ENCODE measurements at places on chromosomes 6 and 20.

GRCh38 chr20:33191484-33191883 is 23.5 kb downstream of the BPIFA2 start:
- DNase-seq: no peak

DNA sequence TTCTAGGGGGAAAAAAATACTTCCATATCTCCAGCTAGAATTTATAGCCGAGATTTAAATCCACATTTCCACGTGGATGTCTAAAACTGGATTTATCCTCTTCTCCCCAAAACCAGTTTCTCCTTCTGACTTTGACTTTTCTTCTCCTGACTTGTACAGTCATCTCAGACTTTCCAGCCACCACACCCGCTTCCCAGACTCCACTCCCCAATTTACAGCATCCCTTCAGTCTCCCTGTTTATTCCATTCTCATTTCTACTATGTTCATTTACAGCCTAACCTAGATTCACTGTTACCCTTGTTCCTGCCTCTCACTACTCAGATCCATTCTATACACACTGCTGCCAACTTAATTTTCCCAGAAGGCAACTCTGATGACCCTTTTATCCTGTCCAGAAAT is 224.8 kb downstream of the KHDC1L start:
- DNase-seq: no peak

DNA sequence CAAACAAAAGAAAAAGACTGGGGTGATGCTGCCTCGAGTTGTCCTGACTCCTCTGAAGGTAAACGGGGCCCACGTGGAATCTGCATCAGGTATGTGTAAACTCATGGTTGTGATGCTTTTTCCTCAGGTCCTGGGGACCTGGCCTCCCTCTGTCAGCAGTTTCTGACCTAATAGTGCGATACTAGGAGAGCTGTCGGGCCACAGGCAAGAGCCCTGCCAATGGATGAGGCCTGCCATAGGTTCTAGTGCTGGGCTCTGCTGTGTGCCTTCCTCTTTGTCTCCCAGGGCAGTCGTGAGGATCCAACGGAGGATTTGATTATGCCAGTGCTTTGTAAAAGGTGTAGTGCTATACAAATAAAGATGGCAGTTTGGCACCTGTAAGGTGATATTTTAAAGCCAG is 71.2 kb downstream of the ASXL1 start:
- no peak for DNase-seq

DNA sequence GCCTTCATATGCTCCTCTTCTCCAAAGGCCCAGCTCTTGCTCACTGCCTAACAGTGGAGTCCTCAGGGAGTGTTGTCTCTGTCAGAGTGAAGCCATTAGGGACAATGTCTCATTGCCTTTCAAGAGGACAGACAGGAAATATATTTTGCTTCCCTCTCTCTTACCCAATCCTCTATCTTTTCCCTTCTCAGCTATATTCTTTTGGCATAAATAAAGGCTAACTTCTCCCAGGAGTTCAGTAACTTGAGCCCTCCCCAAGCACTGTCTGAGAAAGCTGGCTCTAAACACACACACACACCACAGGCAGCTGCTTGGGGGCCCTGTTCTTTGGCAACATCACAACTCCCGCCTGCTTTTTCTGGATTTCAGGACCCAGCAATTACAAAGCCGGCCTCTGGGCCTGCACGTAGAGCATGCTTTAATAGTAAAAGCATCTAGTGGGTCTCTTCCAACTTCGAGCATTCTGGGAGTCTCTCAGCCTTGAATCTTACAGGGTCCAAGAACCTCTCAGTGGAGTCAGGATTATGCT is 34.7 kb upstream of the LAMA4 start:
- DNase-seq: peak; percentile 77

DNA sequence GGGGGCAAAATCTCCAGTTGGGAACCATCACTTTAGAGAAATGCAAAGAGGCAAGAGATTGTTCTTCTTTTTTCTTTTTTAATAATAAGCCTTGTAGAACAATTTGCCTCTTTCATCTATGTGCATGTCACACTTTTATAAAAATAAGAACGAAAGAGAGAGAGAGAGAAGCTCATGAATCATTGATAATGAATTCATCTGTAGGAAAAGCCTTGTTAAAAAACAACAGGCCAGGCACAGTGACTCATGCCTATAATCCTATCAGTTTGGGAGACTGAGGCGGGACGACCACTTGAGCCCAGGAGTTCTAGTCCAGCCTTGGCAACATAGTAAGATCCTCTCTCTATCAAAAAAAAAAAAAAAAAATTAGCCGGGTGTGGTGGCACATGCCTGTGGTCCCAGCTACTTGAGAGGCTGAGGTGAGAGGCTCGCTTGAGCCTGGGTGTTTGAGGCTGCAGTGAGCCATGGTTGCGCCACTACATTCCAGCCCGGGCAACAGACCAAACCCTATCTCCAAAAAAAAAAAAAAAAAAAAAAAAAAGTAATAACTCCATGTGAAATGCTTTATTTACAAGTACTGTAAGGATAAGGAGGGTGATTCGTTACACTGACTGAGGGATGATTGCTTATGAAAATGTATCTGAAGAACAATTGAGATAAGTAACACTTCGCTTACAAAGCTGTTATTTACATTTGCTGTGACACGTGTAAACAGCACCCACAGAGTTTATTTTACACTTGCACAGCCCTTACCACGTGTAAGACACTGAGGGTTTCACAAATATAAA is 6.0 kb downstream of the CCN5 start:
- DNase-seq: no peak

DNA sequence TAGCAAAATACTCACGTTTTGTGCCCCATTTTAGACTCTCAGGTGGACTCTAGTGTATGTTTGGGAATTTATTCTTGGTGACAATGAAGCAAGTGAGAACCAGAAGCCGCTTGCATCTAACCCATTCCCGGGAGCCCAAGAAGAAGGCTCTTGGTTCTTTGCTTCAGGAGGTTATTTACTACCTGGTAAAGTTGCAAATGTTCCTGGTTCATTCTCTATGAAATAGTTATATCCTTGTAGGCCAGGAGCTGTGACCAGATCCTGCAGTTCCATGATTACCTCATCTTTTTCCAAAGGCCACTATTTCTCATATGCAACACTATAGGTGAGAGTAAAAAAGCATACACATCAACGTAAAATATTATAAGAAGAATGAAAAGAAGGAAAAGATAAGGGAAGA is 60.9 kb upstream of the FABP7 start:
- no peak for DNase-seq

GRCh38 chr6:37667050-37667814 is 30.5 kb downstream of the MDGA1 start:
- DNase-seq: no peak

DNA sequence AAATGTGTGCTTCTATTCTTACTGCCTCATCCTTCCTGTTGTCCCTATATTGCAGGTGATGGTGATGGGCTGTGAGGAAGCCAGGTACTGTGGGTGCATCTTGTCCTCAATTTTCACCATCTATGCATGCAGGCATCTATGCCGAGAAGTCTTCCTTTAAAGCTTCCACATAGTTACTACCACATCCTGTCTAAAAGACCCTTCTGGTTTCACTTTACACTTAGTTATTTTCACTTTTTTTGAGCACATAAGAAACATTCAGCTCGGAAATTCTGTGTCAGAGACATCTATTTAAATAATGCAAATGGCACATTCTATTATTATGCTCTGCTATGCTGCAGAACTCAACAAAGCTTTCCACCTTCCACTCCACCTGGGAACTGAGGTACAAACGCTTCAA is 28.2 kb upstream of the FABP7 start:
- DNase-seq: no peak

- no peak for DNase-seq
These were observed 77.8 kb downstream of the CD164 start for GRCh38 chr6:109304284-109305015.

DNA sequence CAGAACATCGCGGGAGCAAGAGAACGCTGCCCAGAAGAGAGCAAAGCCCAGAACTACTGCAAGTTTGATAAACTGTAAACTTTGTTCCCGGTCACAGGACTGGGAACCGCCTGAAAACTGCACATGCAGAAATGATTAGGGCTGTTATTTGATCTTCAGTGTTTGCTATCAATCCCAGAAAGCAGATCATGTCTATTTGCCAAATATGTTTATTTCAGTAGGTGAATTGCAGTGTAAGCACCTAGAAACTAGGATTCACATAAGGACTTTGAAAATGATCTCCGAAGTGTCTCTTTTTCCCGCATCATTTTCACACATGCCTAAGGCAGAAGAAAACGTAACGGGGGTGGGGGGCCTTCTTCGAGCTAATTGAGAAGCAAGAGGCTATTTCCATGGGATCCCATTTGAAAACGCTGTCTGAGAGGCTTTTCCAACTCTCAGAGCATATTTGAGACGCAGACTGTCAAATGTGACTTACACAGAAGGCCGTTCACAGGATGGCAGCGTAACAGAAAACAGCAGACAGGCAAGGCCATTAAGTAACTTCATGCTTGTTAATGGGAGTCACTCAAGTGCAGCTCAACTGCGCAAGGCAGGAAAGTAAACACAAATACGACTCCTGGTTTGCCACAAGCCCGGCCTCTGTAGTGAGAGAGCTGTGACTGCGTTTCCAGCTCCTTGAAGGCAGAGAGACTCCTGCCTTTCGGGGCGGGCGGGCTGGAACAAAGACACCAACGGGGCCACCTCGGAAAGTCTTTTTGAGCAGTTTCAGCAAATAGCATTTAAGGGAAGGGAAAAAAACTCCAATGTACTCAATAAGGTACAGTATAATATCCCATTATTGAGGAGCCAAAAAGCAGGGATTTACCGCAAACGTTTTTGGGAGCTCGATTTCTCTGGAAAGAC is 144.7 kb upstream of the ZNF217 start:
- peak; percentile 66 for DNase-seq

DNA sequence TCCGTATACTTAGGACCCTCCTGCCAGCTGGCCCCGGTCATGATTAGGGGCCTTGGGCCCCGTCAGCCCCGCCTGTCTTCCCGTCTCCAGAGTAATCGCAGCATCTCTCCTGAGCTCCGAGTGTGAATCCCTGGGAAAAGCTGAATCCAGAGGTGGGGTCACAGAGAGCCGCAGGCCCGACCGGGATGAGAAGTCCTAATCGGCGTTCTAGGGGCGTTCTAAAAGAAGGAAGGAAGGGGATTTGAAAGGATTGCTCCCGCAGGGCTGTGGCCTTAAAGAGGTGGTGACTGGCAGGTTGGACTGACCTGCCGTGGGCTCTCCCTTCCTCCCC is 371 bp downstream of the HMGN4 start:
- no peak for DNase-seq

DNA sequence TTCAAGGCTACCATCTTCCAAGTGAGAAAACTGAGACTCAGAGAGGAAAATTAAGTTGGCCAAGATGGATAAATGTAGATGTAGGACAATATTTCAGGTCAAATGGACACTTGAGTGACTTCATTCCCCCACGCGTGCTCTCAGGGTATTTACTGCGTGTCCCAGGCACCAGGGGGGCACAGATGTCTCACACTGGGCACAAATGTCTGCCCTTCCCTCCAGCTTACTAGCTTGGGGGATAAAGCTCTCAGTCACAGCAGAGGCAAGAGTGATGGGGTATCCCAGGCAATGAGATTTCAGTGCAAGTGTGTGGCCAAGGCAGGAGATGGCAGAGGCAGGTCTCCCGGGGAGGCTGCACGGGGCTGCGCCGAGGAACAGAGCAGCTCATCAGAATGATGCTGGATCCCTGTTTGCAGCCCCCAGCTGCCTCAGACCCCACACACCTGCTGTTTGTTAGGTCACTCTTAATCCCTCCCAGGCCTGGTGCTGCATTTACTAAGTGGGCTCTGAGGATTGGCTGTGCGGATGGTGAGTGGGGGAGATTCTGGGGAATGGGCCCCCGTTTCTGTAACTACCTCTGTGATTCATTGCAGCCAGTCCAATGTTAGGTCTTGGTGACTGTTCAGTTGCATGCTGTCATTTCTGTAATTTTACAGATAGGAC is 44.1 kb downstream of the PTK7 start:
- no peak for DNase-seq

DNA sequence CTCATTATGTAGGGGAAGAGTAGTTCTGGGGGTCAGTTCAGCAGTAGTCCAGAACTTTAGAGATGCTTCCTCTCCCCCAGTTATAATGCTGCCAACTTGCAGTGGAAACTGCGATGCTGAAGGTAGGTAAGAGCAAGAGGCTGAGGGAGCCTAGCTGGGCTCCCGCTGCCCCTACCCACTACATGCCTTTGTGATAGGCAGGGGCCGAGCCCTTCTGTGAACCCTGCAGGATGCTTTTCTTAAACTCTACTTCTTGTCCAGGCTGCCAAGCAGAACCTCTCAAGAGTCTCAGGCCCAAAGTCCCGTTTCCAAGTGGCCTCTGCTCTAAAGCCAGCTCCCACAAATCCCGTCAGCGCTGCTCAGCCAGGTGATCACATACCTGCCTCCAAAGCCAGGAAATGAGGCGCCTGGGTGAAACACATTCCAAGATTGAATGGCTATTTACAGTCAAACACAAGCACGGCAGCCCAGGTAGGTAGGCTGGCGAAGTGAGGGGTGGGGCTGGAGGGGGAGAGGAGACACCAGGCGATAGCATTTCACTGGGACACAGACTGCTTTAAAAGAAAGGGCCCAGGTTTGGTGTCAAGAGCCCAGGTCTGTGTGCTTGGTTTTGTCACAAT is 150.7 kb downstream of the CD24 start:
- no peak for DNase-seq

DNA sequence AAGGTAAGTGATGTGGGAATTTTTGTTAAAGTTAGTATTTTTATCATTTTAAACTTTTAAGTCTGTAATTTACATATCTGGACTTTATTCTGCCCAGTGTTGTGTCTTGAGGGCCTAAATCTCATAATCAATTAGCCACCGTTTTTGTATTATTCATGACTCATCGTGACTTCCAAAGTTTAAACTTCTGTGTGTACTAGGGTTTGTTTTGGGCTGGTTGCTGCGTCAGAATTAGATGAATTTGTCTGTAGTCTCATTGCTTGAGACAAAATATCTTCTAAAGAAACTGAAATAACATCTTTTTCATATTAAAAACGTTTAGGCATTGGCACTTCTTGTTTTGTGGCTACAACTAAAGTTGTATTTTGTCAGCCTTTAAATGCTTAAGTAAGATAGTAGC is 41.3 kb downstream of the CDYL start:
- no peak for DNase-seq

DNA sequence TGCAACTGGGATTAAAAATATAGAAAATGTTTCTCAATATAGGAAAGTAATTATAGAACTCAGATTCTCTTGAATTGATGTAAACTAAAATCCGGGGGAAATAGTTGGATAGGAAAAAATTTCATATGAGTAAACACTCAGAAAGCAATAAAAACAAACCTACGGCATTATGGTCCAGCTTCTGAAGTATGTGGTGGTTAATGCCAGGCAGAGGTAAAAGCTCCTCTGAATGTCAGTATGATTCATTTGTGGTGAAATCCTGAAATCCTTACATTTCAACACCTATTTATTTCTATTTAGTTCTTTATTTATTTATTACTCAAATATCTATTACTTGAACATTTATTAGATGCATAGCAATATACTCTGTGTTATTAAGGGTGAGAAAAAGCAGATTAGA is 145.1 kb downstream of the RIMS1 start:
- DNase-seq: no peak

GRCh38 chr6:95503568-95503967 is 73.8 kb upstream of the MANEA start:
- no peak for DNase-seq

DNA sequence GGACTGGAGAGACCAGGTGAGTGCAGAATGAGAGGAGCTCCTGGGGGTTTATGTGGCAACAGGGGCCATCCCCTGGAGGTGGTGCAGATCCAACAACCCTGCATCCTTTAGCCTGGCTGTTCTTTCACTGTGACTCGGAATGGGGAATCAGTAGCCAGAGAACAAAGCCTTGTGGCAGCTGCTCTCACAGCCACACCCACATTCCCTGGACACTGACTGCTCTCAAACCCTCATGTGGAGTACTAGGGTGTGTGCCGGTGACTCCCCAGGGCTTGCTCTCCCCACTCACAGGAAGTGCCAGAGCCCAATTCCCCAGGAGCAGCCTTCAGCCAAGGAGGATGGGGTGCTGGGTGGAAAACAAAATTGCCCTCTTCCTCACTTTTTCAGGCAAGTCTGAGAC is 30.2 kb upstream of the GGTLC1 start:
- DNase-seq: no peak
